ENCODE measurements at places on chromosomes 7 and 10.

DNA sequence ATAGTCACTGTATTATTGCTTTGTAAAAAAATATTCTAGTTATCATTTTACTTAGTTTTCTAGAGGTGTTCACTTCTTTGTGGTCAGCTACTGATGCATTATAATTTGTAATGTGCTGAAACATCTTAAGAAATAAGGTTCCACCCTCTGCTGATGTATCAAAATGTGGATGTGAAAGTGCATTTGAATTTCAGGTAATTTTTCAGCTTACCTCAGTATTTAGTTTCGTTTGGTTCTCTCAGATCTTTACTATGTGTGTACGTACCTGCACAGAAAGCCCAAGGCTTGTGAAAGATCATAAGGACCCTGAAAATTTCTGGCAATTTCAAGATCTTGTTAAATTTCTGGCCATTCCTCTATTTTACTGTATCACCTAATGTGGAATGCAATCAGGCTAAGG lies 542.3 kb upstream of the TPK1 start:
- DNase-seq = no peak

DNA sequence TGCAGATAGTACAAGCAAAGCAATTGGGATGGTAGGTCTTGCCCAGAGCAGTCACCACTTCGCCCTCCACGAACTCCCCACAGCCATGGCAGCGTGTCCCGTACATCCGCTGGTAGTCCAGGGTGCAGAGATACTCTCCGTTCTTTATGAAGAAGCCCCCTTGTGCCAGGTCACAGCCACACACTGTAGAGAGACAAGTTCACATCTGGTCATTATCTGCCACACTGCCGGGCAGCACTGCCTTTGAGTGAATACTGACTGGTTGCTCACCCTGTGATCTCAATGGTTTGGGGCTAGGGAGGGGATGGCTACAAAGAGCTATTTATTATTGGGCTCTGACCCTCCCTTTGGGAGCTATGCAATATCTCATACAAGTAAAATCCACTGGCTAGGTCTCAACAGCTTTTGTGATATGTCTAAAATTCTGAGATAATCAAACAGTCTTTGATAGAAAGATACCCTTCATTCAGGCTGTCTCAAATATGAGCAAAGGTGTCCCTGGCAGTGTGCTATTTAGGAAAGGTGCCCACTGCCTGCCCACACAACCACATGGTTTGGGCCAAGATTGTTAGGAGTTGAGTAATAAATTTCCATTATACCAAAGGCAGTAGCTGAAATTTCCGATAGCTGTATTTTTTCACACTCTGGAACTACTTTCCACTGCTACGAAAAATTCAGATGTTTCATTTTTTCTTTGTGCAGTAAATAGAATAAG lies 82.5 kb downstream of the ABLIM1 start:
- DNase-seq = no peak

DNA sequence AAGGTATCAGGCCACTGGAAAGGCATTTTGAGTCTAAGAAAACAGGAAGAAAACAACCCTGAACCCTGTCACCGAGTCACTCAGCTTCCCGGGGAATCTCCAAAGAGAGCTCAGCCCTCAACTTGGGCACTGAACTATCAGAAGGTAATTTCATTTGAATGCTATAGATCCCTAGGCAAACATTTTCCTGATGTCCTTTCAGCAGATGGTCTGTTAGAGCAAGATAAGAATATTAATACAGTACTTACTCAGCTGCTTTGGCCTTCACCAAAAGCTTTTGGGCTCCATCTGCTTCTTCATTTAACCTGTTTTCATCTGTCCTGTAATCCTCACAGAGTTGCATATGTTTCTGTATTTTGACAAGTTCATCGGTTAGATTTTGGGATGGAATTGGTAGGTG lies 34.2 kb upstream of the LAMB1 start:
- no peak for DNase-seq

DNA sequence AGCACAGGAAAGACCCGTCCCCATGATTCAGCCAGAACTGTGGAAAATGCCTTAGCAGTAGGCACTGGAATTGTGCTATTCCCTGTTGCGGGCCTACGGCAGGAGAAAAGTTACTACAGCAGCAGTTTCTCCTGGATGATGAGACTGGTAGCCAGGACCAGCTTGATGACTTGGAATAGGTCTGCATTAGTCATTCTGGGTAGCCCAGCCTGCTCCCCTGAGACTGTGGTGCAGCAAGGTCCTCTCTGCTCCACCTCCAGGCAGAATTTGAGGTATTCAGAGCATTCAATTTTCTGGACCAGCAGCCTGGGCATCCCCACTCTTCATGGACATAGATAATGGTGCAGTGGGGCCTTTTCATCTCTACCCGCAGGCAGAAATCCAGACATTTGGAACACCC lies 490.0 kb downstream of the SH2D4B start:
- no peak for DNase-seq

DNA sequence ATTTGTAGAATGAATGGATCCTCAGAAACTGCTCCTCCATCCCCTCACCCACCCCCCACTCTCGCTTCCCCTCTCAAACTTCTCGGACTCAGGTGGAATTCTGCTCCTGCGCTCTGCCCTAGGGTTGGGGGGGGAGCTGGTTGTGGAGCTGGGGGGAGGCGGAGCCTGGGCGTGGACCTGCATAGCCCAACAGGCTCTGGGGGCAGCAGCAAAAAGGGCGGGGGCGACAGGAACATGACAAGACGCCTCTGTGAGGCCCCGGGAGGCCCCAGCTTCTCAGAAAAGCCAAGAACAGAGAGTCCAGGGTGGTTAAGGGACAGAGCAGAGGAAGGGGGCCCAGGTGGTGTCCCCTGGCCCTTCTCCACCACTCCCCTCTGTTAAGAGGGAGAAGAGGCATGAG lies 3.5 kb downstream of the TSC22D4 start:
- DNase-seq = no peak

GRCh38 chr7:16265863-16266458 lies 155.4 kb downstream of the CRPPA start:
- DNase-seq = no peak

- DNase-seq = no peak
Observed at GRCh38 chr7:82443547-82444219, at the start of gene CACNA2D1. Gene CACNA2D1, minus strand, starts transcription at chr7:82443777.

DNA sequence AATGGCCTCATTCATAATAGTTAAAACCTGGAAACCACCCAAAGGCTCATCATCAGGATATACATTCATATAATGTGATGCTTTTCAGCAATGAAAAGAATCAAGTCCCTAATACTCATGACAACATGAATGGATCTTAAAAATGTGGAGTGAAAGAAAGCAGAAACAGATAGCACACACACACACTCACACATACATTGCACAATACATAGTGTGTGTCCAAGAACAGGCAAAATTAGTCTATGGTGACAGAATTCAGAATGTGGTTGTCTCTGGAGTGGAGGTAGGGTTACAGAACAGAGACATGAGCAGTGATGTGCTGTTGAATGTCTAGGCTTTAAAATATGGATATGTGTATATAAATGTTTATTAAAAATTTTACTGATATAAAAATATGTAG lies 419.9 kb upstream of the PCDH15 start:
- no peak for DNase-seq

DNA sequence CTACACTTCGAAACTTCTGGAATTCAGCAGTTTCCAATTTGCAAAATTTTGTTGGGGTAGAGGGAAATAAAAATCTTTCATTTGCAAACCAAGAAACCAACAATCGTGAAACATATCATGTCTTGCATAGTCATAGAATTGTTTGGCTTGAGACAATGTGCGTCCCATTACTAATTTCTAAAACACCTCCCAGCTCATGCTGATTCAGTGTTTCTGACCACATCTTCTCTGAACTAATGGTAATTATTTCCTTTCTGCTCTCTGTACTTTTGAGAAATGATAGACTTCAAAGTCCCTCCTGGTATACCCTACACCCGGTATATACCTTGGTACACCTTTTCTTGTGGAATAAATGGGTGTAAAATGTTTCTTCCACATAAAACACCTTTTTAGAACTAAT lies 41.8 kb upstream of the TSPAN13 start:
- DNase-seq = no peak

- peak; percentile 77 for DNase-seq
Observed at GRCh38 chr10:14185316-14186045, 145.2 kb downstream of the FRMD4A start.

DNA sequence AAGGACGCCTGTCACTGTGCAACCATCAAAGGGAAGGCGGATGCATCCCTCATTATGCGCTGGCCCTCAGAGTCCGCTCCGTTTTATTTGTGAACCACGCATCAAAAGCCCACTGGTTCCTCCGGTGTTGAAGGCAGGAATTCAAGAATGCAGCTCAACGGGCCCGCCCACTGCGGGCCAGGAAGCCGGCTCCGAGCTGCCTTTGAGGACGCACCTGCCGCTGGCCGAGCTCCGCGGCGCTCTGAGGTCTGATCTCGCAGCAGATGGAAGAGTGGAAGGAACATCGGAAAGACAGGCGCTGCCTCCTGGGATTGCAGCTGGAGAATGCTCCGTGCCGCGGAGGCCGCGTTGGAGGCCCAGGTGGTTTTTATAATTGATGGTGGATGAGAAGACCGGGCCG lies 56.9 kb upstream of the ADGRA1 start:
- DNase-seq = no peak

- no peak for DNase-seq
Observed at GRCh38 chr10:116170815-116171250, 102.2 kb downstream of the GFRA1 start.

DNA sequence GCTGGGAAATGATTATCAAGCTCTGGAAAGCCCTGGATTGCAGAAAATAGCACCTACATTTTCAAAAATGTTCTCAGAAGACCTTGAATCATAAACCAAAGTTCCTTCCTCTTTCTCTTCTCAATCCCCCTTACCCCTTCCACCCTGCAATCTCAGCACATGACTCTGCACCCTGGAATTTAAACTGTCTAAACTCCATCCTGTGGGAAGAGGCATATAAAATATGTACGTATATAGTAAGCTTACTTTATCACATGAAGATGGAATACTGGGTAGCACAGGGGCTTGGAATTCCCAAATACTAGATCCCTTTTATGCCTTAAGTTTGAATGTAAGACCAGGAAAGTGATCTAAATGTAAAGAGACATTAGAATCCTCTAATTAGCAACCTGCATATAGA lies 7.7 kb downstream of the AGMO start:
- no peak for DNase-seq

DNA sequence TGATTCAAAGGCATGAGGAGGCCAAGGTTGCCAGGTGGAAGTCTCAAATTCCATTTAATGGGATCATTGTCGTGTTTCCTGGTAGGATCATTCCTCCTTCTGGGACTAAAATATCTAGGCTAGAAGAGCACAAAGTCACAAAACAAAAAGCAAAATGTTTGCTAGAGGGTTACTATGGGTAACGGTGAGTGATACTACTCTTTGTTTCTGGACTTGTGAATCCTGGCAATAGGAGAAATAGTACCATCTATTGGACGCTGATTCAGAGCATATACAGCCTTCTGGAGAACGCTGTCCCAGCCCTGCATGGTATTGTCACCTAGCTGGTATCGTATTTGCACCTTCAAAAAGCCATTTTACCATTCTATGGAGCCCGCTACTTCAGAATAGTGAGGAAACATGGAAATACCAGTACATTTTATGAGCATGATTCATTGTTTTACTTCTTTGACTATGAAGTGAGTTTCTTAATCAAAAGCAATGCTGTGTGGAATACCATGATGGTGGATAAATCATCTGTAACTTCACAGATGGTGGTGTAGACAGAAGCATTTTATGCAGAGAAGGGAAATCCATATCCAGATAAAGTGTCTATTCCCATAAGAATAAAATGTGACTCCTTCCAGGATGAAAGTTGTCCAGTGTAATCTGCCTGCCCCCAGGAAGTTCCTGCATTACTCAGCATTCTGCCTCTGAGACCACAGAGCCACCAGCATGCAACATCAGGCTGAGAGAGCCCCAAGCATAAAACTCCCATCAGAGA lies 361.0 kb downstream of the ETV1 start:
- DNase-seq = no peak

All from CD4-positive, alpha-beta T cell treated with Interleukin-17A for 1 hour (primary cell).